ENCODE measurements at places on chromosomes 7 and 10.

DNA sequence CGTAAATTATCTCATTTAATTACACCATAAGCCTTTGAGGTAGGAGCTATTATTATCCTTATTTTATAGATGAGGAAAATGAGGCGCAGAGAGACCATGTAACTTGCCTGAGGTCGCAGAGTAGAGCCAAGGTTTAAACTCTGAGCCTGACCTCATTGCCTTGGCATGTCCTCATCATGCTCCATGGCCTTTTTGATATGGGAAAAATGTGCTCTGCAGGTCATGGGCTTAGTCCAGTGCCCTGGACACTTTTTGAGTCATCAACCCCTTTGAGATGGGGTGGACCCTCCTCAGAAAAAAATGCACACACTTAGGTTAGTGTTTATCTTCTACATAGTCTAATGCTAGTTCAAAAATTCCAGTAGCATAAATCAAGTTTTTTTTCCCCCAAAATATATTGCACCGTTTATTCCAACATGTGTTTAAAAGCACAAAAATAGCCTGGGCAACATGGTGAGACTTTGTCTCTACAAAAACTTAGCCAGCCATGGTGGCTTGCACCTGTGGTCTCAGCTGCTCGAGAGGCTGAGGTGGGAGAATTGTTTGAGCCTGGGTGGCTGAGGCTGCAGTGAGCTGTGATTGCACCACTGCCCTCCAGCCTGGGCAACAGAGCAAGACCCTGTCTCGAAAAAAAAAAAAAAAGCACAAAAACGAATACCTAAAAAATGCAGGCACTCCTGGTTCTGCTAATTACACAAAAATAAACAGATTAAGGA lies 28.6 kb upstream of the TMEM178B start:
- DNase-seq, result no peak

- no peak for DNase-seq
Measured at GRCh38 chr10:77989081-77989724, 40.1 kb downstream of the POLR3A start.

GRCh38 chr7:50368366-50368765 lies 63.9 kb downstream of the IKZF1 start:
- DNase-seq, result no peak

DNA sequence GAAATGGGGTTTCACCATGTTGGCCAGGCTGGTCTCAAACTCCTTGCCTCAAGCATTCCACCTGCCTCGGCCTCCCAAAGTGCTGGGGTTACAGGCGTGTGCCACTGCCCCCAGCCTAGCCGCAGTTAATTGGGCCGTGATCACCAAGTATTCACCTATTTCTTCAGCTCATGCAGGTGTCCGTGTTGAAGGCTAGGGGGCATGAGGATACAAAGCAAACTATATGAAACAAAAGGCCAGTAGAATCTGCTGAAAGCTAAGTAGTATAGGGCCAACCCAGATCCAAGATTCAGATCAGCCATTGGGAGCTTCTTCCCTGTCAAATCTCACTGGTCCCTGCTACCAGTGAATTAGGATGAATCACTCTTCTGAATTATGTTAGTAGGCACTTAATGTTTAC lies 73.4 kb downstream of the LRRC4 start:
- no peak for DNase-seq

- no peak for DNase-seq
Measured at GRCh38 chr10:63206997-63207811, 74.1 kb downstream of the NRBF2 start.

DNA sequence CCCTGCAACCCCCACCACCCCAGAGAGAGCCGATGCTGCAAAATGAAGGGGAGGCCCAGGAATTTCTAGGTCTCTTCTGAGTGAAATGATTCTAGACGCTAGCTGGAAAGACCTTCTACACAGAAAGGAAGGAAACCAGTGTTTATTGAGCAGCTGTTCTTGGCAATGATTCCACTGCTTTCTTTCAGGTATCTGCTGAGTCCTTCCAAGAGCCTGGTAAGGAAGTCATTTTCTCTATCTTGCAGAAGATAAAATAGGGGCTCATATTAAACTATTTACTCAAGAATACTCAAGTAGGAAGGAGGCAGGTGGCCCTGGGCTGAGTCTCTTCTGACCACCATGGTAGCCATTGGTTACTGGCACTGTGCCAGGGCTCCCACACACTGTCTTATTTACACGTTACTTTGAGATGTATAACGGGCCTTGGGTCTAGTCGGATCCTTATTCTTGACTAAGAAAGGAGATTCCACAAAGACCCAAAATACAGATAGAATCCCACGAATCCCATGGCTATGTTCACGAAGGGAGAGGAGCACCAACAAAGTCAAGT lies 112.1 kb downstream of the GALNT11 start:
- no peak for DNase-seq

DNA sequence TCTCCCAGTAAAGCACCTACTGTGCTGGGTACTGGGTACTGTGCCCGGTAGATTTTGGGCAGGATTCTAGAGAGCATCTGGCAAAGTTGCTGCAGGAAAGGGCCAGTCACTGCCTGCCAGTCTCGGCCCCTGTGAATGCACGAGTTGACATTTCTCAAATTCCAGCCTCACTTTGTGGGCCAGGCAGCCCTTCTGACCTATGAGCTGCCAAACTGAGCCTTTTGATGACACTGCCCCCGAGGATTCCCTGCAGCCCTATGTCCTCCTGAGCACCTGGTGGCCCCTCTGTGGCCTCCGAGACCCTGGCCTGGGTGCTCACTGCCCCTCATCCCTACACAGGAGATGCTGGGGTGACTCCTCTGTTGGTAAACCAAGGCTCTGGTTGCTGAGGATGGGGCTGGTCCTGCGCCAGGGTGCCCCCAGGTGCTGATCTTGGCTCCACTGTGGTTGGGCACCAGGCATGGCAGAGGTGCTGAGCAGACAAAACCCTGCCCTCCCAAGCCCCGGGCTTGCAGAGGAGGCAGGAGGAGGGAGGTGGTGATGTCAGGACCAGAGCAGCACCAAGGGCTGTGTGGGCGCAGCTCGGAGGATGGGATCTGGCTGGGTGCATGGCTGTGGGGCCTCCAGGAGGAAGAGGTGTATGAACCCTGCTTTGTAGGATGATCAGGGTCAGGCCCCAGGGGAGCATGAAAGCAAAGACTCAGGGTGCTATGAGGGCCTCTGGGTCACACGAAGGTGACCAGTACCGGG lies 16.2 kb downstream of the LHPP start:
- DNase-seq, result no peak

- DNase-seq, result no peak
Measured at GRCh38 chr10:100993986-100994708, 5.5 kb upstream of the LZTS2 start.

All from esophagus squamous epithelium (tissue), 5 donors.